Activated CD4-positive, alpha-beta T cell treated with anti-CD3 and anti-CD28 coated beads for 24 hours (primary cell): ENCODE measurements at places on chromosomes 13 and 19.
A peak's percentile ranks its signal among the peaks of the same experiment; 100 is the strongest.

DNA sequence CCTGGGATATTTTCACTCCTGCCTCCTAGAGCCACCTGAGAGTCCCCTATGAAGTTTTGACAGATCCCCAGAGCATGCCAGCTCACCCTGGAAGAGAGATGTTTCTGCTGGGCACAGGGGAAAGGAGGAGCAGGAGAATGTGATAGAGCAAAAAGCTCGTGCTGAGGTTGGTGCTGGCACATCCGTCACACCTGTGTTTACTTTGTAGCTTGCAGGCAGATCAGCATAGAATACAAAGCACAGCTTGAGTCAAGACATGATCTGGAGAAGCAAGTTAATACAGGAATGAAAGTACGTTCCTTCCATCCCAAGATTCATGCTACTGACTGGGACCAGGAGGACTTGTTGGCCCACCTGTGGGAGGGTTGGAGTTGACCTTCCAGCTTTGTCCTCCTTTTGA, 46.1 kb downstream of the HSPH1 start:
- DNase-seq = no peak

- no peak for DNase-seq
These were observed 91.0 kb downstream of the DACH1 start for GRCh38 chr13:71775966-71776365.

GRCh38 chr13:45167611-45168554, 33.0 kb downstream of the KCTD4 start:
- no peak for DNase-seq

DNA sequence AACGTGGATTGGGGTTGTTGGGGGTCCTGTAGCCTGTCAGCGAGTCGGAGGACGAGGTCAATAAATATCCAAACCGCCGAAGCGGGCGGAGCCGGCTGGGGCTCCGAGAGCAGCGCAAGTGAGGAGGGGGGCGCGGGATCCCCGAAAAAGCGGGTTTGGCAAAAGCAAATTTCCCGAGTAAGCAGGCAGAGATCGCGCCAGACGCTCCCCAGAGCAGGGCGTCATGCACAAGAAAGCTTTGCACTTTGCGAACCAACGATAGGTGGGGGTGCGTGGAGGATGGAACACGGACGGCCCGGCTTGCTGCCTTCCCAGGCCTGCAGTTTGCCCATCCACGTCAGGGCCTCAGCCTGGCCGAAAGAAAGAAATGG, 754 bp upstream of the SIX5 start:
- no peak for DNase-seq

GRCh38 chr13:112916296-112916695, 52.7 kb upstream of the MCF2L start:
- DNase-seq = no peak

DNA sequence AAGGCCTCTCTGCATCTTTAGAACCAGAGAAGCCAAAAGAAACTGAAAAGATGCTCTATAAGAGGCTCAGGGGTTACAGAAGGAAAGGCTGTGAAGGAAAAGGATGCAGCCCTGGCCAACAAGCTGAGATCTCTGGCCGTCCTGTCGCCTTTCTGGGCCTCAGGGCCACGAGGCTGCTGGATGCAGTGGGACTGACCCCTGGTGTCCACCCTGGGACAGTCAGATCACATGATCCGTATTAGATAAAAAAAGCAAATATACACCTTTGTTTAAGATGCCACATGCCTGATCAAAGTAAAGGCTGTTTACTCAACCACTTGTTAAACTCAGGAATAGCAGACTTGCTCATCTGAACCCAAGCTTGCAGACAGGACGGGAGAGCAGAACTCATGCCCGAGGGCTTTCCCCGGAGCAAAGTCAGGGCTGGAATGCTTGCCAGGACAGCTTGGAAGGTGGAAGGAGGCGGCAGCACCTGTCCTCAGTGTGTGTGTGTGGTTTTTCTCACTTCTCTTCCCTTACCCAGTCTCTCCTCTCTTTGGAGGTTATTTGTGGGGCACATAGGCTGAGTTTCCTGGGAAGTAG, 206.5 kb upstream of the TSHZ3 start:
- no peak for DNase-seq

- no peak for DNase-seq
These were observed 10.8 kb downstream of the UBXN6 start for GRCh38 chr19:4446704-4447200.

GRCh38 chr13:110576070-110576394, 14.5 kb upstream of the RAB20 start:
- DNase-seq = no peak

DNA sequence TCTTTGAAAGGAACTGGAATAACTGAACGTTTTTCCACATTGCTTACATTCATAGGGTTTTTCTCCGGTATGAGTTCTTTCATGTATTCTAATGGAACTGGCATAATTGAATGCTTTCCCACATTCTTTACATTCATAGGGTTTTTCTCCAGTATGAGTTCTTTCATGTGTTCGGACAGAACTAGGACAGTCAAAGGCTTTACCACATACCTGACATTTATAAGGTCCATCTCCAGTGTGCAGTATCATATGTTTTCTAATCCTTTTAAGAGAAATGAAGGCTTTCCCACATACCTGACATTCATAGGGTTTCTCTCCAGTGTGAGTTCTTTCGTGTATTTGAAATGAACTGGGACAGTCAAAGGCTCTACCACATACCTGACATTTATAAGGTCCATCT, 24.7 kb downstream of the ZNF564 start:
- no peak for DNase-seq

DNA sequence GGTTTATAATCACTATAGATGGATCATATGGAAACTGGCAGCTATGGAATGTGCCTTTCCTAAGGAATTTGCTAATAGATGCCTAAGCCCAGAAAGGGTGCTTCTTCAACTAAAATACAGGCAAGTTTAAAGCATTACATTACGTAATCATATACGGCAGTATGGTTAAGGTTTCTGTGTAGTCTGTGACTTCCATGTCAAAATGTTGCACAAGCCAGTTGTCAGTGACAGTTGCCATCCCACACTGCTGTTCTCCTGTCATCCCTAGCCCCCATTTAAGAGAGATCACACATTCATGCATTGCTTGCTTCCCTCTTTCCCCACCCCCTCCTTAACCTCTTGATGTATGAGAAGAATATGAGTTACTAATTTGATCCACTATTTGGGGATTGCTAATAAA, 47.3 kb downstream of the BRCA2 start:
- DNase-seq = no peak

- no peak for DNase-seq
These were observed 1.9 kb downstream of the ZNF586 start for GRCh38 chr19:57771417-57771816.

- no peak for DNase-seq
These were observed 12.4 kb downstream of the ZNF444 start for GRCh38 chr19:56153507-56153906.

- no peak for DNase-seq
These were observed 56.0 kb upstream of the MYO16 start for GRCh38 chr13:108573455-108573854.

GRCh38 chr19:46373491-46374359, 26.8 kb downstream of the PPP5C start:
- no peak for DNase-seq

DNA sequence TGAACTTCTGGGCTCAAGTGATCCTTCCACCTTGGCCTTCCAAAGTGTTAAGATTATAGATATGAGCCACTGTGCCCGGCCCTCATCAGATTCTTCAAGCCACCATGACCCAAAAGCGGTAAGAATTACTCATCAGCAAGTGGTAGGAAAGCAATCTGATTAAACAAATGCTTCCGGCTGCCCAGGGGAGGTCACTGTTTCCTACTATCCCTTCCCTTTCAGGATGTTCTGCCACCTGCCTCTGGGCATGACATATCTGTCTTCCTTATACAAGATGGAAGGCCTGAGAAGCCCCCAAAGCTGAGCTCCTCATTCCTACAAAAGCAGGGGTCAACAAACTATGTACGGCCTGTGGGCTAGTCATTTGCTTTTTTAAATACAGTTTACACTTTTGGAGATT, 7.0 kb downstream of the ABHD8 start:
- DNase-seq = no peak

DNA sequence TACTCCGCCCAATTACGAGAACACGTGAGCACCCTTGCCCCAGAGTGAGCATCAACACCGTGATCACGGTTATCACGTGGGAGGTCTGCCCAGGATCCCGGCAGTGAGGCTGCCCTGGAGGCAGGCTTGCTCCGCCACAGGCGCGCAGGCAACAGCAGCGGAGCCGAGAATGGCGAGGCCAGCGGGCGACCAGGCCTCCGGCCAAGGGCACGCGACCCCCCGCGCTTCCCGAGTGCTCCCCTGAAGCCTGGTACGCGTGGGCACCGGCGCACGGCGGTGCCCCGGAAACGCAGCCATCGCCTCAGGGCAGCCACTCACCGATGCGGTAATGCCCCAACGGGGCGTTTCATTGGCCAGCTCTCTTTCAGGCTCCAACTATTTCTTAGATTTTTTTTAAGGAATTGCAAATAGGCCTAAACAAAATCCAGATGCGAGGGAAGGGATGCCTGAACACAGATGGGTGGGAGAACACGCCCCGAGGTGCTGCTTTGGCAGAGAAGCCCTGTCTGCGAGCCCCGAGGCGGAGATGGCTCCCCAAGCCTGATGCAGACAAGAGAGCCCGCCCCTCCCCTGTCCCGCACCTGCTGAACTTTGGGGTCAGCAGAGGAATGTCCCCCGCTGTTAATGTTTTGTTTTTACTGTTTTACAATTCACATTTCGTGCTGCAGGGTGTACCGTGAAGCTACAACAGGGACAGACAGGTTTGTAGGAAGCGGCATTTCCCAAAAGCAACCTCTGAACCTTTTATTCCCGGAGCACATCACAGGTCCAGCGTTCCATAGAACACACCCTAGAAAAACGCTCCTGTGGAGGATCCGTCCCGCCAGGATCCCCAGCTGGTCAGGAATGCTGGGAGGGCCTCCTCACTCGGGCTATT, 132.7 kb downstream of the ZDHHC20 start:
- peak; percentile 7 for DNase-seq

DNA sequence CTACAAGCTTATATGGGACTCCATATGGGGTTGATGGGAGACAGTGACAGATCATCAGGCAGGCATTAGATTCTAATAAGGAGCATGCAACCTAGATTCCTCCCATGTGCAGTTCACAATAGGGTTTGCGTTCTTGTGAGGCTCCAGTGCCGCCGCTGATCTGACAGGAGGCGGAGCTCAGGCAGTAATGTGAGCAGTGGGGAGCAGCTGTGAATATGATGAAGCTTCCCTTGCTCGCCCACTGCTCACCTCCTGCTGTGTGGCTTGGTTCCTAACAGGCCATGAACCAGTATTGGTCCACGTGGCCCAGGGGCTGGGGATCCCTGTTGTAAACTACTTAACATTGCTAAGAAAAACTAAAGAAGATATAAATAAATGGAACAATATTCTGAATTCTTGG, 378.4 kb downstream of the KCNRG start:
- DNase-seq = no peak

DNA sequence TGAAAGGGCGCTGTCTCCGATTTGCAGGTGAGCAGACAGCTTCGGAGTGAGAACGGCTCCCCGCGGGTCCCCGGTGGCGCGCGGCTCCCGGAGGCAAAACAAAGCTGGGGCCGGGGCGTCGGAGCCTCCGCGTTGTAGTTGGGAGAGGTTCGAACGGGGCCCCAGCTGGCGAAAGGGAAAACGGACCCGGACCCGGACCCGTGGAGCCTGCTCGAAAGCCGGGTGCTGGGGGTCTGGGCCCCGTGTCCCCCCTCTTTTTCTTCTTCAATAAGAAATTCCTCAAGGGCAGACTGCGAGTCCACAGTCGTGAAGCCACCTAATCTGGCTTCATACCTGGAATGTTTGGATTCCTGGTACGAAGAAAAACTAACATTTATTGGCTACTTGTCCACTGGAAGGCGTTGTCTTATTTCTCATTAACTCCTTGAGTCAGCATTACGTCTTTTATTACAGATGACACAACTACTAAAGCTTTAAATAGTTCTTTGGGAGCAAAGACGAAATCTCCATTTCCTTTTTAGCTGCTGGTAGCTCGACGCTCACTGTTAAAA, 632 bp upstream of the MTIF3 start:
- DNase-seq = no peak

DNA sequence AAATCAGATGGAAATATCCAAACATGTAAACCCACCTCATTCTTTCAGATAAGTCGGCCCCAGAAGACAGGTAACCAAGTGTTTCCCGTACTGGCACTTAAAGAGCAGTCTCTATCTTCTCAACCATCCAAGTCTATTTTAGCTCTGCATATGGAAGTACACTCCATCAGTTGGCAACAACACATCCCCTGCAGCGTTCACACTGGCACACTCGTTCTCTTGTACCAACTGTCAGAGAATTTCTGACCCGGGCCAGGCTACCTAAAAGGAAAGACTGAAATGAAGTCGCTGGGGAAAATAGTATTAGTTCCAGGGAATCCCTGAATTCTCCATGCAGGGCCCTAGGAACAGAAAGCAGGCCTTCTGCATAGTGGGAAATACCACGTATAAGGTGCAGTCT, 109.3 kb downstream of the RXFP2 start:
- no peak for DNase-seq

DNA sequence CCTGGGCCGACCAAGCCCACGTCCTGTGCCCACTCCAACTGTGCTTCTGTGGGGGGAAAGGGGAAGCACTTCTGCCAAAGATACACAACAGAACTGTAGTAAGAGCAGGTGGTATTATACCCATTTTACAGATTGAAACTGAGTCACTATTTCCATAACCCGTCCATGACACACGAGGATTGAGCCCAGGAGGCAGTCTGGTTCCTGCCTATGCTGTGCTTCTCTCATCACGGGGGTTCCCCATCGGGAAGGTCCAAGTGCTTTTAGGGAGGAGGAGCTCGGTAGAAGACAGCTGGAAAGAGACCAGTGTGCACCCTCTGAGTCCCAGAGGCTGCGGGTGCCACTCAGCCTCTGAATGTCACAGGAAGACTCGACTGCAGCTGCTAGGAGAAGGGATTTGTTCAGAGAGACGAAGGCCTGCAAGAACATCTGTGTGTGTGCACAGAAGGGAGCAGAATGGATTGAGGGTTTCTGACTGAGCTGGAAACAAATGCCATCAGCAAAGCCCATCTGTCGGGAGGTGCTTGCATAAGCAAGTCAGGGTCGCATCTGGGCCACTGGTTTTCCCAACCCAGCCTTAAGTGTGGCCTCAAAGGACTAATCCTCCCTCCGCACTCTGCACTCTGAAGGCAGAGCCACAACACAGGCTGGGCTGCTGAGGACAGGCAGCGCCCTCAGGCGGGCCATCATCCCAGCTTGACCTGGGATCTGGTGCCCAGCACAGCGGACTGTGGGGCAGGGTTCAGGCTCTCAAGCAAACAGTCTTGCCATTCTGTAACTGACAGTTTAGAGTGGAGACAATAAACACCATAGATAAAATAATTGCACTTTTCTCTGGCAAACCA, 150.0 kb downstream of the DPF1 start:
- no peak for DNase-seq

DNA sequence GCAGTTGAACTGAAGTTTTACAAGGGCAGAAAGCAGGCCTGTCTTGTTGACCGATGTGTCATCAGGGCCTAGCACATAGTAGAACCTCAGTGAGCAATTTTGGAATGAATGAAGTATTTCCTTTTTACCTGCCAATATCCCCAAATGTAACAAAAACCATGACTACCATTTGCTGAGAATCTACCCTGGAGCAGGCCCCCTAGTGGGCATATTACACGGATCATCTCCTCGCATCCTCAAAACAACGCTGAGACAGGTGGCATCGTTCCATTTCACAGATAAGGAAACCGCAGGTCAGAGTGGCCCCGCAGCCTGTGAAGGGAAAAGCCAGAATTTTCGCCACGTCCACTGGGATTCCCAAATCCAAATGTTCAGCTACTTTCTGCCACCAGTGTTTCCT, 77.9 kb downstream of the CACNA1A start:
- peak; percentile 2 for DNase-seq
